Mucosa of gallbladder (tissue), 1 donor: ENCODE measurements at places on chromosomes 5 and 9. TPM values are rescaled to one million over a fixed set of nuclear protein-coding genes. Genes with fewer than 3 reads are reported as not detected.

GRCh38 chr9:120212853-120213200, 367.1 kb downstream of the CDK5RAP2 start:
- no peak for DNase-seq

- DNase-seq = no peak
These were observed 354.1 kb upstream of the RFX3 start for GRCh38 chr9:3879726-3880505.

DNA sequence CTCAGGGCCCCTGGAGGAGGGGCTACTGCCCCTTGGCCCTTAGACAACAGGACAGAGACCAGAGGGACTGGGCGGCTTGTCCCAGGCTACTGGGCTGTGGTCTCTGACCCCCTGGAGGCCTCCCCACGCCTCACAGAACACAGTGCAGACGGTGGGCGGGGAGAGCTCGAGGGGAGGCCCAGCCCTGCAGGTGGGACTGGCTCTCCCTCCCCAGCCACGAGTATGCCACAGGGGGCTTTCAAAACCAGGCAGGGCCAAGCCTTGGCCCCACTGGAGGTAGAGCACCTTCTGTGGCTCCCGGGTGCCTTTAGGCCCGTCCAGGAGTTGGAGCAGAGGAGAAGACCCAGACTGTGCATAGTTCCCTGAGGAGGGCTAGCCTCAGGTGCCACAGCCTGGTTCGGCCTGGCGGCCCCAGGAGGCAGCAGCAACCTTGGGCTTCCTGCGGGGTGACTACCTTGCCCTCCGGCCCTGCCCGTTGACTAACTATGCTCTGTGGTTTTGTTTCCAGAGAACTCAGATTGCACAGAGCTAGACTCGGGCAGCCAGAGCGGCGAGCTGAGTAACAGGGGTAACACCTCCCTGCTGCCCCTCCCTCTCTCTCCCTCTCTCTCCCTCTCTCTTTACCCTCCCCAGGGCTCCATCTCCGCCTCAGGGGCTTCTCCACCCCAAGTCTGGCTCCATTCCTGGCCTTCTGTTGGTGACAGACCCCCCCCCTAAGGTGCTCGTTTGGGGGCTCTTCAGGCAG, 15.5 kb downstream of the CARD19 start:
- no peak for DNase-seq

The CNTNAP3B gene
- total RNA-seq = 2.6 TPM

- no peak for DNase-seq
These were observed 66.7 kb upstream of the TBC1D9B start for GRCh38 chr5:179974246-179974945.

GRCh38 chr9:137076636-137077009, 694 bp upstream of the UAP1L1 start:
- DNase-seq = no peak
